ENCODE measurements at places on chromosomes 5 and 9. TPM values are rescaled to one million over a fixed set of nuclear protein-coding genes. Genes with fewer than 3 reads are reported as not detected.
A peak's percentile ranks its signal among the peaks of the same experiment; 100 is the strongest.

GRCh38 chr5:66343370-66344071, 199.4 kb downstream of the SREK1 start:
- DNase-seq: no peak

- DNase-seq: no peak
Measured at GRCh38 chr9:25733336-25733982, 55.2 kb upstream of the TUSC1 start.

- no peak for DNase-seq
Measured at GRCh38 chr5:67971223-67971830, 244.2 kb upstream of the PIK3R1 start.

DNA sequence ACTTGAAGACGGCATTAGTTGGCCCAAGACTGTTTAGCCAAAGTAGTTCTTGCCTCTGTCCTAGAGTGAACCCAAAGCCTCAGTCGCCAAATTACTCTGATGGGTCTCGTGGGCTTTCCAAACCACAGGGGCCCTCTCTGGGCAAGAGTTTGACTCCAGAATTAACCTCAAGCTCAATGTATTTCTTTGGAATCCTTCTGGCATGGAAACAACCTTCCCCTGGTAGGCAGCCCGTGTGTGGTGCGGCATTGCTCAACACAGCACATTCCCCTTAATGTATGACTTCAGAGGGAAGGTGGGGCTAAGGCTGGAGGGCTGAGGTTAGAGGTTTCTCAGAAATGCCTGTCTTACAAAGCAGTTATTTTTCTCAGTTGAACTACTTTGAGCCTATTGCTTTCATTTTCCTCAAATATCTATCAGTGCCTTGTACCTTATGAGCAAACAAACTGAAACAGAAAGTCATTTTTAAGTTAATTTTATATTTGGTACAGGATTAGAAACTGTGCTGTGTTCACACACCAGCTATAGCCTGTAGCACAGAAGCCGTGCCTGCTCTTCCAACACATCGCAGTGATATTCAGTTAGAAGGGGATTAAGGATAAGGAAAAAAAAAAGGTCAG, 123.9 kb upstream of the HAPLN1 start:
- DNase-seq: no peak

DNA sequence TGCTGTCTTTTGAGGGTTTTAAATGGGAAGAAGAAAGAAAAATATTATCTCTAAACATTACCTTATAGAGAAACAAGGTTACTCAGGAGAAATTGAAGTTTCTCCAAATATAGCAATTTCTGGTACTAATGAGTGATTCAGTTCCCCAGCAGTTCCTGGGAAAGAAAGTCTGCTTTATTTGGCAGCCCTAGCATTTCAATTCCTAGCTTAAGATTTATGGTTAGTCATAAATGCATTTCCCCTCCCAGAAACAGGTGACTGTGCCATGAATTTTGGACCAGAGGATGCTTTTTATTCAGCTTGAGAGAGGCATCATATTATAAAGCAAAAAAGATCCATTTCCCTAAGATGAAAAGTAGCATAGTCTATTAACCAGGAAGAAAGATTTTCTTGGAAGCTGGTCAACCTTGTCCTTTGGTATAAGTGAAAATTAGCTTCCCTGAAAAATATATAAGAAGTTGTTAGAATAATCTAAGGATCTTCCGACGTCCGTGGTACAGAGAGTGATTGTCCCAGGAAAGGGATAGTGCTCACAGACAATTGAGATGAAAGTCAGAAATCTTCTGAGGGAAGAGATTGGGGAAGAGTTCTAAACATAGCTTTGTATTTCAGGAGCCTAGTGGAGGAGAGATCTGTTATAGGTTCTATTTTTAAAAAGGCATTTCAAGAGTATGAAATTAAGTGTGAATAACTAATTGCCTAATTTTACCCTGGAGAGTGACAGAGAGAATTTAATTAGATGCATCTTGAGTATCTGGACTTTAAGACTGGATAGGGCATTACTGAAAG, 164.9 kb downstream of the ESM1 start:
- DNase-seq: no peak

GRCh38 chr9:131481441-131482342, 21.0 kb upstream of the POMT1 start:
- DNase-seq: peak; percentile 46

DNA sequence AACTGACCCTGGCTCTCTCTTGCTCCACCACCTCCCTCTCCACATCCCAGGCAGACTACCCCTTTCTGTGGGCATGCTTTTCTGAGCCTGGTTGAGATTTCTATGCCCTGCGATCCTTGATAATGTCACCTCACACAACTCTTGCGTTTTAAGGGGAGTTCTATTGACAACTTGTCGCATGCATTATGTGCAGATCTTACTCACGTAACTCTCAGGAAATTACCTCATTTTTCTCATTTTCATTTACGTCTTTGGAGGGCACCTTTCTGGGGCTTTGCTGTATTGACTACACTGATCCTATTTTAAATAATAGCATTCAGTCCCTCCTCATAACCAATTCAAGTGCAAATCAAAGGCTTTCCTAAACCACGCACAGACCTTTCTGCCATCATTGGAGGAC, 140.4 kb upstream of the WWC1 start:
- DNase-seq: no peak

GRCh38 chr5:175253597-175253996, 190.4 kb downstream of the DRD1 start:
- DNase-seq: no peak

DNA sequence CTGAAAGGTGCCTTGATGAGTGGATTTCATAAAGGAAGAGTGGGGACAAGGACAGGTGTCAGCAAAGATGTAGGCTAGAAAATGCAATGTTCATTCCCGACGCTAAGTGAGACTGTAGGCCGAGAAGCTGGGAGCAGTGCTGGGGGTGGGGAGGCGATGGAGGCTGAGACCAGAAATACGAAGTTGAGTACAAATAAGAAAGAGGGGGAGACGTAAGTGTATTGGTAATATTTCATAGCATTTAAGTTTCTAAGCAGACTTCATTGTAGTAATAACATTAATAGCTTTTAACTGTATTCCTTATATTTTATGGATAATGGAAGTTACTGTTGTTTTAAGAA, 11.0 kb downstream of the TRIP13 start:
- no peak for DNase-seq

DNA sequence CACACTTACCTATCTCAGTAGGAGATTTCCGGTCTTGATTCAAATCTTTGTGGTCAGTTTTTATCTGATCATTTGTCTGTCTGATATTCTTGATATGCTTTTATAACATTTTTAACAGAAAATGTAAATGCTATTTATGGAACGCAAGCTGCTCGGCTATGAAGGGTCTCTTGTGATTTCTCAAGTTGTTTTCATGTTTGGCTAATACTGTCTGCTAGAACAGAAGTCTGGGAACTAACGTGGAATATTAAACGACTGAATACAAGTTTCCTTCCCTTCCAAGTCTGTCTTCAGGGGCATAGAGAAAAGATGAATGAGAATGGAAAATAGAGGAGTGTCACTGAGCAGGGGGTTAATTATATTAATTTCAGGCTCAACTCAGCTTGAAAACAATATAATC, 27.6 kb downstream of the SNCAIP start:
- DNase-seq: no peak

GRCh38 chr9:29211580-29212396, 1638.5 kb upstream of the C9orf72 start:
- no peak for DNase-seq

- no peak for DNase-seq
Measured at GRCh38 chr9:108553111-108553635, 302.6 kb downstream of the ACTL7B start.

- DNase-seq: peak; percentile 25
Measured at GRCh38 chr9:1871626-1872419, 143.3 kb upstream of the SMARCA2 start.

DNA sequence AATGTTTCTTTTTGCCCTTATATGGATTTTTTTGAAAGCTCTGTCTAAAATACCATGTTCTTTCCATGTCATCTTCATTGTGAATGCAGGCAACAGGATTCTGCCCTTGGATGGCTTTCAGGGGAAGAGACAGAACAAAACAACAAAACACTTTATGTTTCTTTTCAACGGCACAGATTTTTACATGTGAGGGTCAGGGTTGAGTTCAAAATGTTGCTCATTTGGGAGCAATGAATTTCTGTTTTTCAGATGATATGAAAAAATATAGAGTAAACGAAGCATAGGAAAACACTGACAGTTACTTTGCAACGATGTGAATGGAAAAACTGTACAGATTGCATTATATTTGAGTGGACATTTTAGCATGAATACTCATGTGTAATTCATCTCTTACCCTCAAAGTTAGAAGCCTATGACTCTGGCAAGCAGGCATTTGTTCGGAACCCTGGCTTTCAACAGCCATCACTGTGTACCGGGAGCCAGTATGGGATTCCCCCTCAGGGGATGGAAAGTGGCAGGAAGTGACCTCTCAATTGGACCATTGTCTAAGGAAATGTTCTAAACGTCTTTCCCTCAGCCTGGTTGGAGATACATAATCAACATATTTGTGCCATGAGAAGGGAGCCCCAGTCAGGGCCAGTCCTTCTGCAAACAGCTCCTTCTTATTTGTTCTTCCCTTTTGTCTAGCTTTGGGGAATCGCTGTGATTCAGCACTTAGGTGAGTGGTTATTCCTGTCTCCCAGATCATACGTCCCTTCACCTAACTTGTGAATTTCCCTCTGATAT, 153.9 kb upstream of the MEF2C start:
- DNase-seq: no peak

DNA sequence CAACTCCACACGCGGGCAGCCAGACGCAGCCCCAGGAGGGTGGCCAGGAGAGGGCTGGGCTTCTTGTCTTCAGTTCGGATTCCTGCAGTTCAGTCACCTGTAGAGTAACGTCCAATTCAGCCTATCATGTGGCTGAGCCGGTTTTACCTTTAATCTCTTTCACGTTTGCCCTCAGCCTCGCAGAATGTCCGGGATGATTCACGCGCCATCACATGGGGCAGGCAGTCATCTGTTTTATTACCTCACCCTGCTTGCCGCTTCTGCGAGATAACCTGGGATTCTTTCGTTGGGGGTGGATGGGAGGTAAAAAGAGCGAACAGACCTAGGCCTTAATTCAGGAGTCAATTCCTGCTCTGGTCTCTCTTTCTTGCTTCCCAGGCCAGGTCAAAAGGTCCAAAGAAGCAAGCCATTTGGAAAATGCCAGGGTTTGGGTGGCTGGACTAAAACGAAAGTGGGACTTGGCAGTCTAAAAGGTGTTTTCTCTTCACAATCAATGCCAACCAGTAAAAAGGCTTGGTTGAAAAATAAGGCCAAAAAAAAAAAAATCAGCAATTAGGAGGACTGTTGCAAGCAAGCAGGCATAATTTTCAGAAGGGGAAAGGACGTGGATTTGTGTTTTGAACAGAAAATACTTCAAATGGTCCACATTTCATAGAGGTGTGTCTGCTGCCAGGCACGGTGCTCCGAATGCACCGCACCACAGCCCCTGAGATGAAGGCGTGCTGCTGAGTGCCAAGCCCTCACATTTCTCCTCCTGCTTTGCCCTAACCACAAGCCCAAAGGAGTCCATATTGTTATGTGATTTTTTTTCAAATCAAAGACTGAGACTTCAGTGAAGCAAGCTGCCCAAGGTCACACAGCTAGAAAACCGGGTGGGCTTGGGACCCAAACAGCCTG, 2.8 kb upstream of the WWC1 start:
- DNase-seq: no peak

GRCh38 chr5:140265845-140266244, 37.1 kb downstream of the PFDN1 start:
- DNase-seq: no peak

- DNase-seq: no peak
Measured at GRCh38 chr5:15350614-15351013, 149.4 kb upstream of the FBXL7 start.

- DNase-seq: no peak
Measured at GRCh38 chr9:129547869-129548570, 72.9 kb downstream of the C9orf50 start.

- DNase-seq: no peak
Measured at GRCh38 chr9:124267271-124267807, 9.6 kb downstream of the NEK6 start.

DNA sequence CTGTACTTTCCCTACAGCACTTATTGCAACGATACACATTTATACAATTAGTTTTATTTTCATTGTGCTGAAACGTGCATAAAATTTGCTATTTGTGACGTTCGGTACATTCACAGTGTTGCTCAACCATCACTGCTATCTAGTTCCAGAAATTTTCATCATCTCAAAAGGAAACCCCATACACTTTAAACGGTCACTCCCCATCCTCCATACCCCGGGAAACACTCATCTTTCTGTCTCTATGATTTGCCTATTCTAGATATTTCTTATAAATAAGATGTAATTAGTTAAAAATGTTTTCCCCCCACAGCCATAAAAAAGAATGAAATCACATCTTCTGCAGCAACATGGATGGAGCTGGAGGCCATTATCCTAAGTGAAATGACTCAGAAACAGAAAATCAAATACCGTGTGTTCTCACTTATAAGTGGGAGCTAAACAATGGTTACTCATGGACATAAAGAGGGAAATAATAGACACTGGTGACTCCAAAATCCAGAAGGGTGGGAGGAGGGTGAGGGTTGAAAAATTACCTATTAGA, 40.2 kb upstream of the TEX48 start:
- DNase-seq: no peak

DNA sequence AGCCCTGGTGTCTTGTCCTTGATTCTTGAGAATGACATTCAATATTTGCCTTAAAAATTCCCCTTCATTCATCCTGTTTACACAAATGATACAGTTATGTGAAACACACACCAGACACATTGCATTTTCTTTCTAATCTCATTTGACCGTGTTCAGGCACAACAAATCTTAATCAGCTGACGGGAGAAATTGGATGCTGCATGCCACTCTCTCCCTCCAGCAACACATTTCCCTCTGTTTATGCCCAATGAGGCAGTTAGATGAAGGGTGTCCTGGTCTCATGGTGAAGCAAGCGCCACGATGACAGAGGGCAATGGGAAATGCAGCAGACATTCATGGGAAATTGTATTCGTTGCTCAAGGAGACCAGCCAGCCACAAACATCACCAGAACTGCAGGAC, 3.2 kb upstream of the FGF1 start:
- no peak for DNase-seq

LRRC14B gene
- total RNA-seq: not detected

ZBED3 gene
- 10.9 TPM for total RNA-seq

DBH gene
- total RNA-seq: not detected

SLC46A2 gene
- total RNA-seq: not detected

CEL gene
- total RNA-seq: 0.31 TPM

SAXO1 gene
- not detected for total RNA-seq

PCA3 gene
- not detected for total RNA-seq

PCDHA10 gene
- under 0.01 TPM for total RNA-seq

PAX5 gene
- total RNA-seq: not detected

SMAD5 gene
- 42.3 TPM for total RNA-seq

C5orf46 gene
- not detected for total RNA-seq

UGT3A2 gene
- not detected for total RNA-seq

DND1 gene
- total RNA-seq: not detected

SPATA31E1 gene
- not detected for total RNA-seq

All from G401 (cell line).